ENCODE measurements at places on chromosomes 16 and 17. TPM values are rescaled to one million over a fixed set of nuclear protein-coding genes. Genes with fewer than 3 reads are reported as not detected.
A peak's percentile ranks its signal among the peaks of the same experiment; 100 is the strongest.

E4F1 gene
- total RNA-seq: 18.6 TPM

DNAI2 gene
- not detected for total RNA-seq

DNA sequence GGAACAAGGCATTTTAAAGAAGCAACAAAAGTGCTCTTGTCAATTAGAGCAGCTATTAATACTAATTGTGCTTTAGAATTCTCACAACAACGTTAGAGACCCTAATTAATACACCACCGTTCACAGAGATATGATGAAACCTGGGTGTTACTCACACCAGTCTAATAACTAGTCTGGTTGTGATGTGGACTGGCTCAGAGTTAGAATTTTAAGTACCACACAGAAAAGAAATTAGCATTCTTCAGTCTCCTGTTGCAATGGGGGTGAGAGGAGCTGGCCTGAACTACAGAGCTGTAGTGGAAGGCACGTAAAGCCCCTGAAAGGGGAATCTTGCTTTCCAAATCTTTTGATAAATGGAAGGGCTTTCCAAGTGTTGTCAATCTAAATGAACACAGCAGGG, 240.8 kb upstream of the TOX3 start:
- H3K4me3 ChIP-seq: no peak overlapping the region
- H3K27ac ChIP-seq: no peak overlapping the region
- no peaks in the 10 kb centered on the region for H3K4me1 ChIP-seq
- H3K27me3 ChIP-seq: no peaks in the 10 kb centered on the region
- no peak for DNase-seq

- peak; percentile 45 for DNase-seq
- no peak overlapping the region for H3K27ac ChIP-seq
- H3K36me3 ChIP-seq: peaks cover 47% of the 10 kb centered on the region
- no peaks in the 10 kb centered on the region for H3K27me3 ChIP-seq
- H3K4me1 ChIP-seq: peaks cover 10% of the 10 kb centered on the region
These were observed 16.1 kb downstream of the G6PC3 start for GRCh38 chr17:44086364-44087311.

TSNAXIP1 gene
- total RNA-seq: 0.49 TPM

NPIPA1 gene
- 29.2 TPM for total RNA-seq

- DNase-seq: no peak
- no peaks in the 10 kb centered on the region for H3K27me3 ChIP-seq
- no peak overlapping the region for H3K27ac ChIP-seq
- H3K4me3 ChIP-seq: no peak overlapping the region
- H3K36me3 ChIP-seq: no peaks in the 10 kb centered on the region
- no peaks in the 10 kb centered on the region for H3K4me1 ChIP-seq
These were observed 12.3 kb downstream of the DLG4 start for GRCh38 chr17:7207120-7208001.

- peaks cover 16% of the 10 kb centered on the region for H3K36me3 ChIP-seq
- H3K27me3 ChIP-seq: no peaks in the 10 kb centered on the region
- H3K27ac ChIP-seq: no peak overlapping the region
- no peak for DNase-seq
- H3K4me1 ChIP-seq: no peaks in the 10 kb centered on the region
These were observed 5.3 kb upstream of the FLCN start for GRCh38 chr17:17242246-17242645.

GRCh38 chr17:81593105-81593871, 41.1 kb upstream of the FAAP100 start:
- no peak for DNase-seq
- peaks cover 86% of the 10 kb centered on the region for H3K36me3 ChIP-seq
- no peaks in the 10 kb centered on the region for H3K27me3 ChIP-seq
- no peak overlapping the region for H3K27ac ChIP-seq
- no peaks in the 10 kb centered on the region for H3K4me1 ChIP-seq

DNA sequence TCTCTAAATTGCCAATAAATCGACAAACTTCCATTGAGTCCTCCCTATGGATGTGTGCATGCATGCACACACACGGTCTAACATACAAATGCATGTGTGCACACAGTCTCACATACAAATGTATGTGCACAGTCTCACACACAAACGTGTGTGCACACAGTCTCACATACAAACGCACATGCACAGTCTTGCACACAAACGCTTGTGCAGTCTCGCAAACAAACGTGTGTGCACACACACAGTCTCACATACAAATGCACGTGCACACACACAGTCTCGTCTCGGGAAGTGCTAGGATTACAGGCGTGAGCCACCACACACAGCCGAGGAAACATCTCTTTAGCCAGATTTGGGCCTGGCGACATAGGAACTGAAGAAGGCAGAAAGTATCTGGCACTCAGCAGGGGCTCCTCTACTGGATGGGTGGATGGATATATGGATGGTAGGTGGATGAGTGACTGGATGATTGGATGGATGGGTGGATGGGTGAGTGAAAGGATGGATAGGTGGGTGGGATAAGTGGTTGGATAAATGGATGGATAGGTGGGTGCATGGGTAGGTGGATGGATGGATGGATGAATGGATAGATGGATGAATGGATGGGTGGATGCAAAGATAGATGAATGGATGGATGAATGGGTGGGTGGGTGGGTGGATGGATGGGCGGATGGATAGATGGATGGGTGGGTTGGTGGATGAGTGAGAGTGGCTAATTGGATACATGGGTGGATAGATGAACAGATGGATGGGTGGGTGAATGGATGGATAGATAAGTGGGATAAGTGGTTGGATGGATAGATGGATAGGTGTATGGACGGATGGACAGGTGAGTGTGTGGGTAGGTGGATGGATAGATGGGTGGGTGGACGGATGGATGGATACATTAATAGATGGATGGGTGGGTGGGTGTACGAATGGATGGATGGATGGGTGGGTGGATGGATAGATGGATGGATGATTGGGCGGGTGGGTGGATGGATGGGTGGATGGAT, 48.9 kb upstream of the FASN start:
- DNase-seq: no peak
- H3K36me3 ChIP-seq: no peaks in the 10 kb centered on the region
- no peaks in the 10 kb centered on the region for H3K4me1 ChIP-seq
- no peak overlapping the region for H3K4me3 ChIP-seq
- H3K27me3 ChIP-seq: no peaks in the 10 kb centered on the region

GRCh38 chr16:11140098-11140375, 116.0 kb downstream of the SOCS1 start:
- DNase-seq: peak; percentile 44
- no peak overlapping the region for H3K4me3 ChIP-seq
- no peaks in the 10 kb centered on the region for H3K36me3 ChIP-seq

SLC16A11 gene
- total RNA-seq: not detected

Data from SJCRH30 (cell line).